ENCODE measurements at places on chromosomes 3 and 15.

DNA sequence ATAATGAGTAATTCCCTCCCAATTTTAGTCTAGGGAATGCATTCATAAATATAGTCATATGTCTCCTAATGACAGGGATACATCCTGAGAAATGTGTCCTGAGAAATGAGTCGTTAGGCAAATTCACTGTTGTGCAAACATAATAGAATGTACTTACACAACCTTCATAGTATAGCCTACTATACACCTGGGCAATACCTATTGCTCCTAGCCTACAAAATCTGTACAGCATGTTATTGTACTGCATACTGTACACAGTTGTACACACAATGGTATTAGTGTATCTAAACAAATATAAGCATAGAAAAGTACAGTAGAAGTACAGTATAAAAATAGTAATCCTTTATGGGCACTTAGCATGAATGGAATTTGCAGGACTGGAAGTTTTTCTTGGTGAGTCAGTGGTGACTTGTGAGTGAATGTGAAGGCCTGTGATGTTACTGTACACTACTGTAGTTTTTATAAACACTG is 6.6 kb downstream of the DTWD1 start:
- no peak for DNase-seq

GRCh38 chr3:107238787-107239186 is 138.5 kb upstream of the CCDC54 start:
- no peak for DNase-seq

DNA sequence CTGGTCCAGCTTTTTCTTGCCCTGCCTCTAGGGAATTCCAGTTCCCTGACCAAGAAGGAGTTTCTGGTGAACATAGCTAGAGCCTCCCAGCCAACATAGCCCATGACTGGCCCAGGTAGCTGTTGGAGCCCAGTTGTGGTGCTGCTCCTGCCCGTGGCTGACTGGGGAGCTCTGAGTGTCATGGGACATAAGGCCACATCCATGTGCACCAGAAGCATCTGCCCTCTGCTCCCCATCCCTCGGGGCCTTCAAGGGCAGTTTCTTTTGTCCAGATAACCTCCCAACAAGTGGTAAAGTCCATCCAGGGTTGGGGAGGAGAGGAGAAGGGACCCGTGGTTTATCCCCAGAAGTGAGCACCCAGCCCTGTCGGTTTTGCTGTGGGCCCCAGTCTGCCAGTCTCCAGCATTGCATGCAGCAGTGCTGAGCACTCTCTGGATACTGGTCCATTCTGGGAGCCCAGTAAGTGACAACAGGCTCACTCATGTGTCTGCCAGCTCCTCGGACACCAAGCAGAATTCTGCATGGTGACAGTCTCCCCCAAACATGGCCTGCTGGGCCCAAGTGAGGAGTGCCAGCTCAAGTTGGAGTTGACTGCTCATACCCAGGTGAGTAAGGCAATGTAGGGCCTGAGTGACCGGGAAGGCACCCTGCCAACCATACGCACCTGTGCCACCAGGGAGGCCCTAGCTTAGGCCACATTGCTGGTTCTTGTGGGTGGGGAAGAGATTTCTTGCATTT is 28.8 kb downstream of the ACAA1 start:
- DNase-seq: no peak

GRCh38 chr3:173397161-173398110 is at the start of gene NLGN1:
TSS of gene NLGN1 (plus strand) at chr3:173397744.
- peak; percentile 85 for DNase-seq

GRCh38 chr3:129016720-129017483 is 15.8 kb downstream of the EFCC1 start:
- no peak for DNase-seq

- no peak for DNase-seq
Observed at GRCh38 chr15:59539799-59540198, 71.8 kb upstream of the GCNT3 start.

DNA sequence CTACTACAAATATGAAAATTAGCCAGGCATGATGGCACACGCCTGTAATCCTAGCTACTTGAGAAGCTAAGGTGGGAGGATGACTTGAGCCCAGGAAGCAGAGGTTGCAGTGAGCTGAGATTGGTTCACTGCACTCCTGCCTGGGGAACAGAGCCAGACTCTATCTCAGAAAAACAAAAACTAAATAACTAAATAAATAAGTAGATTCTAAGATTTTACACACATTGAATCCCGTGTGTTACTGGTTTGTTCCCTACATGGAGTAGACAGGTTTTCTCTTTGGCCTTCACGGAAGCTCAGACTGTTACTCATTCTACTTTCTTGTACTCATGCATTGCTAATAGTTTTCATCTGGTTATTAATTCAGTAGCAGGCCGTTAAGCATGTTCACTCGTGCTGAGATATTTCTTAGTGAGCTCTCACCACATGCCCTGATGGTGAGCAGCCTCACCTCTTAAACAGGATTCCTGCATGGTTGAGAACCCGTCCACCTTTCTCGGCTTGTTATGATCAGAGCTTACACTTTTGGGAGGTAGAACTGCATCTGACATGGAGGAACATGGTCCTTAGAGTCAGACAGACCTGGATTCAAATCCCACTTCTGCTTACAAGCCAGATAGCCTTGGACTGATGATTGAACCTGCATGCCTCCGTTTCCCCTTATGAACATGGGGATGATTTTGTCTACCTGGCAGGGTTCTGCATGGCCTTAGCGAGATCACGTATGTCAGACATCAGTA is 49.1 kb downstream of the CMTM7 start:
- DNase-seq: no peak

DNA sequence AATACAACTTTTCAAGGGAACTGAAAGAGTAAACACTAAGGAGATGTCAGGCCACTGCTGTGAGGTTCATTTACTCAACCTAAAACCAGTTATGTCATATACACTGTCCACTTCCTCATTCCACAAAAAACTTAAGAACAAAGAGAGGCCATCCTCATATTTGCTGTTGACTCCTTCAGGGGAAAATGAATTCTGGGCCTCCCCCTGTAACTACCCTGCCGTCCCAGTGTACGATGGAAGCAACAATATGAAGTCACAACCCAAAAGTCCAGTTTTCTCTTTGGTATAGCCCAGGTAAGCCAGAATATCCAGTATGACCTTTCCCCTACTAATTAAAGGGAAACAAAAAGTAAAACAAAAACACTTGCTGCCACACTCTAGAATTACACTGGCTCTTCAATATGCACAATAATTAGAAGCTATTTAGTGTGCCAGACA is 16.2 kb downstream of the CEP152 start:
- DNase-seq: no peak

- no peak for DNase-seq
Observed at GRCh38 chr15:90553248-90553745, 23.6 kb downstream of the CRTC3 start.

DNA sequence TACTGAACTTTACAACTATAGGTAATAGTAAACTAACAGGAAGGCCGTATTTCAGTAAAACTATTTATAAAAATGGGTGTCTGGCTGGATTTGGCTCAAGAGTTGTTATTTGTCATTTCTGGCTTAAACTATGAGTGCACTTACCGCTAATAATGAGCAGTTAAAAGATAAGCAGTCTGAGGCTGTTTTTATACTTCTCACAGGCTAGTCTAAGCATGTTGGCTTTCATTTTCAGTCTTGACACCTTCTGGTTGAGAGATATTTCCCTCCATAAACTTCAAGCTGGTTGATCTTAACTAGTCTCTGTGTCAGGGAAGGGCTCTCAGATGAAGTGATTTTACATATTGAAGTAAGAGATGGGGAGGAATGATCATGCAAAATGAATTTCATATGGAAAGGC is 96.1 kb downstream of the RSRC1 start:
- DNase-seq: no peak

- DNase-seq: no peak
Observed at GRCh38 chr15:52716536-52716935, 37.3 kb upstream of the ATOSA start.

- DNase-seq: no peak
Observed at GRCh38 chr15:89967881-89968280, 33.2 kb upstream of the ZNF710 start.

DNA sequence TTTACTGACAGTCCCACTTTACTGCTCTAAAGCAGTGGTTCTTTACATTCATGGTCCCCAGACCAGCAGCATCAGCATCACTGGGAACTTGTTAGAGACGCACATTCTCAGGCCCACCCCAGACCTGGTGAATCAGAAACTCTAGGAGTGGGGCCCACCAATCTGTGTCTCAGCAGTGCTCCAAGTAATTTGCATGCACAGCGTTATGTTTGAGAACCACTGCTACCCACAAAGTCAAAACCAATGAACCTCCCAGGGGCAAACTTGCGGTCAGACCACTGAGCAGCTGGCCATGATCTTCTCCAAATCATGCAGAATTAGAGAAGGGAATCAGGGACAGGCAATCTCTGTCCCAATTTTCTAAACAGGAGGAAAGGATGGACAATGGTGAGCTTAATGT is 58.5 kb downstream of the ST8SIA2 start:
- no peak for DNase-seq

DNA sequence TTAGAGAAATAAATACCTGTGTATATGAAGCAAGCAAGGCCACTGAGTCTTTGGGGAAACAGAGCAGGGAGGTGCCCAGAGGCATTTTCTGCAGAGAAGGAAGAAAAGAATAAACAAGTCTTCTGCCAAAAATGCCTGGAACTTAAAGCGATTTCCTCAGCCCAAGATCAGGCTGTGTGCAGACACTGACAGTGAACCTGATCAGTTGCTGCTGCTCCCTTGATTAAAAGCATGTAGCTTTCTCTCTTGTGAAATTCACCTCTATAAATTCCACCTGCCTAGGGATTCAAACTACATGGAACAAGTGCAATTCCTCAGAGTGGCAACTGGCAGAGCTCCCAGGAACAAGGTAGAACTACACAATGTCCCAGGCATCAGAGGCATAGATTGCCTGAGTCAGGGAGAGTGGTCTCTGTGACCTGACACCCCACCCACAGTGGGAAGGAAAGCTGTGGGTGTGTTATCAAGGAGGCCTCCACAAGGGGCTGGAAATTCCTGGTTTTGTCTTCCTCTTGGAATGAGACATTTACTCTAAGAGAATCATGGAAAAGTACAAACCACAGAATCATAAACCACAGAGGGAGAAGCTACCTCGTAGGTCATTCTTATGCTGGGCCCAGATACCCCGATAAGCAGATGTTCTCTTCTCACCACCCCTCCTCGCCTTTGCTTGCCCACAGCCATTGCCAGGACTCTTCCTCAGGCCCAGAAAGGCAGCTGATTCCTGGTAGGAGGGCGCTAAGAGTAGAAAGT is 1.8 kb upstream of the ZBTB38 start:
- no peak for DNase-seq

GRCh38 chr15:28456476-28457395 is 76.0 kb downstream of the GOLGA8G start:
- DNase-seq: no peak

GRCh38 chr3:188196232-188196990 is 42.5 kb downstream of the LPP start:
- no peak for DNase-seq

All from NCI-H774 (cell line).